AG20443 (cell line): ENCODE measurements at places on chromosomes 4 and X.

DNA sequence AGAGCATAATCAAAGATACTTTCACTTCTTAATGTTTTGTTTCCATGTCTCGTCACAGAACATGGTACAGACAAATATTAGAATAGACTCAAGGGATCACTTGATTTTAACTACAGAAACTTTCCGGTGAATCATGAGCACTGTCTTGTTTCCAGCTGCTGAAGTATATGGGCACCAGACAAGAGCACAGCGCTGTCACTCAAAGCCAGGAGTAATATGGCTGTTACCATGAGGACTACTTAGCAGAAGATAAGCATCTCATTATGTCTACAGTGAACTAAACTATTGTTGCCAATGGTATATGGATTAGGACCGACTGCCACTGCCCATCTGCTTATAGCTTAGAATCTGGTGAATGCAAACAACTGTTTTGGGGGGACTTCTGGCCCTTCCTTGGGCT is 34.3 kb downstream of the MECP2 start:
- no peak for DNase-seq

DNA sequence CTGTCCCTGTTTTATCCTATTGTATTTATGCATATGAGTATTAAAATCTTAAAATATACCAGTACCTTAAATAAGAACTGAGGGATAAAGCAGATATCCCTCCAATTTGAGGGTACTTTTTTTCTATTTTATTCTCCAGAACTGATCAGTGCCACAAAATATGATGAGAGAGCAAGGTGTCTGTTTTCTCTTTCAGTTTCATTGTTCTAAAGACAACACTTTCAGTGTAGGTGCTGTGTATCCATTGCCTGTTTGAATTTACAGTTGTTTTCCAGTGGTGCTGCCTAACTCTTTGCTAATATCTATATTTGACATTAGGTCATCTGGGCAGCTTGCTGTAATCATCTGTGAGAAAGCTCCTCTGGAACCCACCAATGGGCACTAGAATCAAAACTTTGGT is 394.7 kb downstream of the IL1RAPL1 start:
- DNase-seq = no peak

- DNase-seq = no peak
Observed at GRCh38 chrX:479273-479981, 92.7 kb upstream of the PPP2R3B start.

GRCh38 chr4:7802093-7802726 is 137.5 kb downstream of the AFAP1 start:
- DNase-seq = peak; percentile 91

DNA sequence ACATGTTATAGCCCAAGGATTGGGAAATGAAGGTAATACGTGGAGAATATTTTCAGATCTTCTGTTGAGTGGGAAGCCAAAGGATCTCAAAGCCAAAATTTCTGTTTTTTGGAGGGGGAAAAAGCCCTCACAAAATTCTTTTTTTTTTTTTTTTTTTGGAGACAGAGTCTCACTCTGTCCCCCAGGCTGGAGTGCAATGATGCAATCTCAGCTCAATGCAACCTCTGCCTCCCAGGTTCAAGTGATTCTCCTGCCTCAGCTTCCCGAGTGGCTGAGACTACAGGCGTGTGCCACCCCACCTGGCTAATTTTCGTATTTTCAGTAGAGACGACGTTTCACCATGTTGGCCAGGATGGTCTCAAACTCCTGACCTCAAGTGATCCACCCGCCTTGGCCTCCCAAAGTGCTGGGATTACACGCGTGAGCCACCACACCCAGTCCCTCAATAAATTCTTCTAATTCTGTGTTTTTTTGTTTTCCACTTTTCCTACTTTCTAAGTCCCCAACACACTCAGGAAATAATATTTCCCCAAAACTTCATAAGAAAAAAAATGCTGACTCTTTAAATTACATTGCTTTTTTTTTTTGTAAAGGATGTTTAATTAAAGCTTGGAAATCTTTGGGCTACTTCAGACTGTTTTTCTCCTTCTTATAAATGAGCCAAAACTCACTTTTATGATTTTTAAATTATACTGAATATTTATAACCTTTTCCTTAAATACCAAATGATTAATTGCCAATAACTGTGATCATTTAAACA is 51.6 kb downstream of the RPS3A start:
- DNase-seq = no peak

DNA sequence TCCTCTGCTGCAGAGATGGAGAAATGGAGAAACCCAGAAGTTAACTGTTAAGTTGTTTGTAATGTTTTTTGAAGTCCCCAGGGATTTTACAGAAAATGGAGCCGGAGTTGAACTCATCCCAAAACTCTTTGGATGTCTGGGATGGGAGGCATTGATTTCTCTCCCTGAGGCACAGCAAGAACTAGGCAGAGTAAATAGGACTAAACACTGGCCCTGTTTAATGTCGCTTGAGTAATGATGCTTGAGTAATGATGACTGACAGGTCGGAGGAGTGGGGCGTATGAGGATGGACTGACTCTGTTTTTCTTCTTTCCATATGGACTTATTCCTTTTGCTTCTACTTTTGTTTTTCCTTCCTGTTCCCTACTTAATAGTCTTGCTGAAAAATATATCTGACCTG is 69.9 kb downstream of the ARHGAP10 start:
- no peak for DNase-seq

GRCh38 chr4:2866160-2866861 is 22.7 kb downstream of the ADD1 start:
- DNase-seq = no peak

- peak; percentile 97 for DNase-seq
Observed at GRCh38 chr4:99949999-99950912, at the start of gene H2AZ1. TSS of gene H2AZ1 (minus strand) at chr4:99950275. CDS start at chr4:99950170, 105 bp downstream.

DNA sequence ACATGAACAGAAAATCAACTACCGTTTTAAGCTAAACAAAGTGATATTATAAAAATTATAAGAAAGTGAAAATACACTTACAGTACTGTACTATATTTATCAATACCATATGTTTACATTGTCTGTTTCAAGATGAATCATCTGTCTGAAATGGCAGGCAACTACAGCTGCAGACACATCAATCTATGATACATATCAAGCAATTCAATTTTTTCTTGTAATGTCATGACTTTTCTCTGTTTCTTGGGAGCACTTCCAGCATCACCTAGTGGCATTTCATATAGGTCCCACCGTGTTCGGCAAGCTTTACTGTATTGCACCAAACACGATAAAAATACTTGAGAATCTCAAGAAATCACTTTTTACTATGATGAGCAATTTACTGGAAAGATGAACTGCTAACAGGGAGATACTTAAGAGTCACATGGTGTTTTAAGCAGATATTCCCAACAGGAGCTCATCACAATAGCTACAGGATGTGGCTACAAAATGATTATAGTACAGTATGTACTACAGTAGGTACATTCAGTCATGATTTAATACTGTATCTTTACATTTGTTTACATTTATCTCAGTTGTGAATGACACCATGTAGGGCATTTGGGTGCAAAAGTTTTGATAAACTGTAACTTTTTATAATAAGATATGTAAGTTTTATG is 207.4 kb downstream of the ADAM29 start:
- DNase-seq = no peak

GRCh38 chrX:55624403-55624802 is 1.2 kb downstream of the FOXR2 start:
- no peak for DNase-seq

GRCh38 chr4:158314756-158315487 is 104.6 kb downstream of the TMEM144 start:
- DNase-seq = peak; percentile 64

DNA sequence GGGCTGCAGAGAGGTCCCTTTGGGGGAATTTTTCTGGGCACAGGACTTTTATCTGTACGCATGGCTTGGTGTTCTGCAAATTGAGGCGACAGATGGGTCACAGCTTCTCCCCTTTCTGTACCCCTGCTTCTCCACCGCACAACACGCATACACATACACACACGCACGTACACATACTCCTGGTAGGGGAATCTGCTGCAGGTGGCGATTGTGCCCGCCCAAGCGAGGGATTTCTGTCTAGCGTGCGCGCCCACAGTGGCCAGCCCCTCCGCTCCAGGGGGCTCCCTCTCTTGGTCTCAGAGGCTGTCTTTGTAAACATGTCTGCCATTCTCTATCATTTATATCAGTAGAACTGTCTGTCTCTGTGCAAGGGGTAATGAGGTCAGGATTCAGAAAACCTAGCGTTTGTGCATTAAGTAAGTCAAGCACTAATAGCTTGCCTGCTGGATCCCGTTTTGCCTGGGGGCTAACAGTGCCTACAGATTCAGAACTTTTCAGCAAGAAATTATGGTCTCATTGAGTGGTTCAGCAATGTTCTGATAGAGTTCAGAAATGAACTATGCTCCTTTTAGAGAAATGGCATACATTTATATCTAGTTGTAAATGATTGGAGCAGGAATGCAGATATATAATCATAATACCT is 2.2 kb downstream of the GRID2 start:
- DNase-seq = peak; percentile 3

GRCh38 chrX:119015407-119016237 is 41.2 kb downstream of the LONRF3 start:
- peak; percentile 41 for DNase-seq

- DNase-seq = no peak
Observed at GRCh38 chr4:5757091-5757490, 46.1 kb downstream of the EVC start.

DNA sequence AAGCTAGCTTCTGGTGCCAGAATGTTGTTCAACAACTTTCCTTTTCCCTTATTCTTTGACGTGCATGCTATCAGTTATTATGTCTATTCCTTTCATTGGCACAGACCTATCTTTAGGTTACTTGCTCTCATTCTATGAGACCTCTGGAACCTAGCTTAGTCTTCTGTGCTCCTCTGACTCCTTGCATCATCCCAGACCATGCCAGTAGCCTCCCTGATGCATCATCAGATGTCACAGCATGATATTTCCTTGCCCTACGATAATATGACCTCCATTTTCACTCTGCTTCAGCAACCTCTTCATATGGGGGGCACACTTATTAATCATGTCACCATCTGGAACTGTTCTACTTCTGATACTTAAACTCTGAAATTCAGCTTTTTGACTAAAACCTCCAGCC is 37.2 kb downstream of the CLCN5 start:
- no peak for DNase-seq

DNA sequence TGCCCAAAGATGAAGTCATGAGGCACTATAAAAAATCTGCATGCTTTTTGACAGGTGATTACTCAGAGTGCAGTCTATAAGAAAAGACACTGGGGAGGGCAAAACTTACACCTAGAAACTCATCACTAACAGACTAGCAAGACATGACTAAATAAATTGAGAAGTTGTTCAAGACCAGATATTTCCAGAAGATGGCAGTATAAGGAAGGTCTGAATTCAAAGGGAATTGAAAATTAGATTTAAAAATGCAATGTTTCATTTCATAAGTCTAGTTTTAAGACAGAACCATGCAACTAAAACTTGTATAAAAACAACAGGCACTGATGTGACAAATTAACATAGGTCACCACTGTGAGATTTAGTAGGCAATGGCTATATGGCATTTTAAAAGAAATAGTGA is 232.5 kb upstream of the POF1B start:
- DNase-seq = peak; percentile 11

DNA sequence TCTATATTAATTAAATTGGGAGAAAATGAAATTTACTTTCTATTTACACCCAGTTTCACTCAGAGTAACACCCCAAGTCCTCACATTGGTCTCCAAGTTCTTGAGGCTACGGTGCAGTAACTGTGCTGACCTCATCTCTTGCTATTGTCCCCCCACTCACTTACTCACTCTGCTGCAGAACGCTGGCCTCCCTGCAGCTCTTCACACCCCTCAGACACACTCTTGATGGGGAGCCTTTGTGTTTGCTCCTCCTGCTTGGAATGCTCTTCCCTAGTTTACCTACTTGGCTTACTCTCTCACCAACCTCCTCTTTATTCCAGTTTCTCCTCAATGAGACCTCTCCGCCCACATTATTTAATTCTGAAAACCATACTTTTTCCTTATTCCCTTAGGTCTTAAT is 22.2 kb upstream of the SPARCL1 start:
- DNase-seq = no peak

DNA sequence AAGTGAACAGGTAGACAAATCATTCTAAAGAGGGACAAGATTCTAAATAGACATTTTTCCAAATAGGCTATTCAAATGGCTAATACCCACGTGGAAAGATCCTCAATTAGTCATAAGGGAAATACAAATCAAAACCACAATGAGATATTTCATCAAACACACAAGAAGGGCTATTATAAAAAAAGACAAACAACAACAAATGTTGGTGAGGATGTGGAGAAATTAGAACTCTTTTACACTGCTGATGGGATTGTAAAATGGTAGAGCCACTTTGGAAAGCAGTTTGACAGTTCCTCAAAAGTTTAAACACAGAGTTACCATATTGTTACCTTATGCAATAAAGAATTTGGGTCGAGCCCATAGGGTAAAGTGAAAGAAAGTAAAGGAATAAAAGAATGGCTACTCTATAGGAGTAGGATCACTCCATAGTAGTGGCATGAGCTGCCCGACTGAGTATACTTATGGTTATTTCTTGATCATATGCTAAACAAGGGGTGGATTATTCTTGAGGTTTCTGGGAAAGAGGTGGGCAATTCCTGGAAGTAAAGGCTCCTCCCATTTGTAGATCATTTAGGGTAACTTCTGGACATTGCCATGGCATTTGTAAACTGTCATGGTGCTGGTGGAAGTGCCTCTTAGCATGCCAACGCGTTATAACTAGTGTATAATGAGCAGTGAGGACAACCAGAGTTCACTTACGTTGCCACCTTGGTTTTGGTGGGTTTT is 58.9 kb upstream of the FAM9C start:
- DNase-seq = no peak

DNA sequence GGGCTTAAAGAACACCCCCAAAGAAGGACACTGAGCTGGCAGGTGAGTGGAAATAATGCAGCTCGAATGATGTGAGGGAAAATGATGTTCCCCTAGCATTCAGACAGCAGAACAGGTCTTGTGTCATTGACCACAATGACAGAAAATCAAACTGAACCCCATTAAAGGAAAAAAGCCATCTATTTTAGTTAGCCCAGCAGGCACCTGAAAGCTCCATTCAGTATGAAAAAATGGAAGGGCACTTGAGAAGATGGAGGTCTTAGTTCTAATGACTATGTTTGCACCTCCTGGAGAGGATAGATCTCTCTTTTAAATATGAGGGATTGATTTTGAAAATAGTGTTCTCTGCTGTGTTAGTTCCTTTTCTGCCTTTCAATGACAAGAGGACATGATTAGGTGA is 323.1 kb downstream of the NKX6-1 start:
- DNase-seq = no peak

- no peak for DNase-seq
Observed at GRCh38 chr4:153808175-153808574, 19.3 kb upstream of the SFRP2 start.

GRCh38 chrX:156008915-156009314 is 11.4 kb downstream of the IL9R start:
- no peak for DNase-seq

GRCh38 chrX:65241059-65241721 is 264.9 kb upstream of the ZC4H2 start:
- DNase-seq = peak; percentile 33
